HT1080 (cell line): ENCODE measurements at places on chromosomes 2 and 18.

- no peak for DNase-seq
Measured at GRCh38 chr2:161237392-161238264, 70.6 kb upstream of the PSMD14 start.

- peak; percentile 66 for DNase-seq
Measured at GRCh38 chr2:130834091-130834930, 2.4 kb upstream of the ARHGEF4 start.

GRCh38 chr2:4077017-4077416, 373.6 kb downstream of the DCDC2C start:
- no peak for DNase-seq

- DNase-seq = no peak
Measured at GRCh38 chr18:24934258-24934932, 417.6 kb downstream of the ZNF521 start.

DNA sequence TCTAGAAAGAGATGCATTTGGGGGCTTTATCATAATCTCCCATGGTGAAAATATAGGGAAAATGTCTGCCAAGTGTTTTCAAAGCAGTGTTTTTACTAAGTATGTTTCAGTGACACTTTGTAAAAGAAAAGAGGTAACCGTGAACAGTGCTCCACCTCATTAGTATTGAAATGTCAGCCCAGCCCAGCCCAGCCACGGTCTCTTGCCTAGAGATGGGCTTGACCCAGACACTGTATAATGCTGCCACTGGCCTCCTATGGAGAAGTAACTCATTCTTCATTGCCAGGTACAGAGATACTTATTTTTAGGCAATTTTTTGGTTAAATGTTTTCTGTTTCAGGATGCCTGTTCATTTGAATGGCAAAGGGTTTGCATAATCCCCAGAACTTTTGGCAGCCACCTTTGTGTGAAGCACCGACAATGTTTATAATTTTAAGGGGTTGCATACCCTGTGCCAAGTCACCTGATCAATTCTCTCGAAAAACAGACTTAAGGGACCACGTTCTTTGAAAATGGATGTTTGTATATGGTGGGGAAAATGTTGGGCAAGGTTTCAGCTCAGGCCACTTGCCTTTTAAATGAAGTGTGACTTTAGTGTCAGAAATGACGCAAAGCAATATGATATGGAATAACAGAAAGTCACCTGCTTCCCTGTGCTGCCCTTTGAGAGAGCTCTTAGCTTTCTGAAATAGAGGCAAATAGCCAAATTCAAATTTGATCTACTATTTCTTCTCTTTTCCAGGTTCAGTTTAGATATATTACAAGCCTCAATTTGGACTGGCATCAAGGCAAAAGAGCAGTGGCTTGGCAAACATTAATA, 314.5 kb upstream of the RGPD4 start:
- DNase-seq = no peak

- DNase-seq = peak; percentile 98
Measured at GRCh38 chr2:112627060-112628040, 18.4 kb upstream of the SLC20A1 start.

GRCh38 chr18:59990121-59990823, 90.5 kb downstream of the PMAIP1 start:
- peak; percentile 2 for DNase-seq

DNA sequence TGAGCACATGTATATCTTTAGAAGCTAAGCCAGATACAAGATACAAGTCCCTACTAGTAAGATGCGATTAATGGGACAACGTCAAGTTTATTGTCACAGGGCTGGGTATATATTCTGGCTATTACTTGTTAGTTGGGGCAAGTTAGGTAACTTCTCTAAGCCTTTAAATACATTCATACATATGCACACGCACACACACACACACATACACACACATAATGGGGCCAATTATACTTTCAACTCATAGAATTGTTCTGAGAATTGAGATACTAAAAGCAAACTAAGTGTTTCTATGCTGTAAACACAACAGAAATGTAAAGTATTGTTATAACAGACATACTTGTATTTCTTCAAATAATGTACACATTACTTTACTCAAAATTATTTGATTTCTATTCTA, 116.1 kb downstream of the BCL2 start:
- DNase-seq = no peak

- no peak for DNase-seq
Measured at GRCh38 chr18:4007846-4008245, 447.3 kb downstream of the DLGAP1 start.

DNA sequence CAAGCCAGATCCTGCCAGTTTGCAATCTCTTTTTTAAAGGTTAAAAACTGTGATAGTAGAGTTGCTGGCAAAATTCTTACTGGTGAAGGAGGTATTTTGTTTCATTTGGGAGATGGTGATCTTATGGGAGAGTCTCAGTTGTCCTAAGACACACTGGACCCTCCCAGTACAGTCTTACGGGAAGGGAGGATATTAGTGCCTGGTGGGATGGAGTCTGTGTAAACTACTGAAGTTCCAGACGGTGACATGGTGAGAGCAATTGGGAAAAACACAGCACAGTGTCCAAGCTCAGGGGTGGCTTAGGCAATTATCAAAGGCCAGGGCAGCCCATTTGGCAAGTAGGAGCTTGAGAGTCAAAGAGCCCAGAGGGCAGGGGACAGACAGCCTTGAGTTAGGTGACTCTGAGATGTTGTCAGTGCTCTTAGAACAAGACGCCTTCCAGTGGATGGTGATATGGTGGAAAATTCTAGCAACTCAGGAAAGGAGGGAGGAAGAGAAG, 143.7 kb upstream of the CCDC68 start:
- no peak for DNase-seq

- no peak for DNase-seq
Measured at GRCh38 chr2:144894612-144895599, 375.0 kb upstream of the ZEB2 start.

DNA sequence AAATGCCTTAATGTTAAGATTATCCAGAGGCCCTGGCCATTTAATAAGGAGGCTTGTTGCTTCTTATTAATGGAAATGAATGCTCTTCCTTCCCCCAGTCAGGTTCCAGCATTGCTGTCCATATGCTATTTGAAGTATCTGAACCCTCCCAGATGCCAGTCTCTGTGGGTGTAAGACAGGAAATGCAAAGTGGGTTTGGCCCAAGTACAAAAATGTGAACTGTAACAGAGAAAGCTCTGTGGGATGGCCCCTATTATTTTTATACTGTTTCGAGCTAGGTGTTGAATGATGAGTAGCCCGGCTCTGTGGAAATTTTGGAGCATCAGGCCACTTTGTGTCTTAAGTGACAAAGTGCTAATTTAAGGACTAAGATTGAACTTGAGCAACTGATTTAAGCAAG, 141.0 kb downstream of the UXS1 start:
- peak; percentile 78 for DNase-seq

DNA sequence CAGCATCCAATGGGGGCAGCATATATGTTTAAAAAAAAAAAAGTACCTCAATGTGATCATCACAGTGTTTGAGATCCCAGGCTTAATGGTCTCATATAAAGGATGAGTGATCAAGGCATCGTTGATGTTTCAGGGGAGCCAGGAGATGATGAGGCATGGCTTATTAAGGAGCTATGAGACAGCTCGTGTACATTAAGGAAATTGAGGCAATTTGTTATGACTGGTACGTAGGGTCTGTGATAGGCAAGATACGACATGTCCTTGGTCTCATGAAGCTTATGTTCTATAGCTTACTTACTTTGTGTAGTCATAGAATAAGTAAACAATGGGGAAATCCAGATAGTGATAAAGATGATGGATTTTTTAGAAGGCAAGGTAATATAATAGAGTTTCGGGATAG, 49.1 kb upstream of the FAM171B start:
- no peak for DNase-seq

GRCh38 chr2:70393881-70394280, 92.0 kb upstream of the FAM136A start:
- no peak for DNase-seq

- no peak for DNase-seq
Measured at GRCh38 chr2:129203331-129203730, 776.1 kb upstream of the RAB6C start.

- no peak for DNase-seq
Measured at GRCh38 chr2:100038011-100038410, 104.4 kb downstream of the AFF3 start.

GRCh38 chr18:74419761-74420160, 37.3 kb downstream of the DIPK1C start:
- DNase-seq = no peak

GRCh38 chr2:127177617-127178263, 42.4 kb downstream of the CYP27C1 start:
- no peak for DNase-seq

DNA sequence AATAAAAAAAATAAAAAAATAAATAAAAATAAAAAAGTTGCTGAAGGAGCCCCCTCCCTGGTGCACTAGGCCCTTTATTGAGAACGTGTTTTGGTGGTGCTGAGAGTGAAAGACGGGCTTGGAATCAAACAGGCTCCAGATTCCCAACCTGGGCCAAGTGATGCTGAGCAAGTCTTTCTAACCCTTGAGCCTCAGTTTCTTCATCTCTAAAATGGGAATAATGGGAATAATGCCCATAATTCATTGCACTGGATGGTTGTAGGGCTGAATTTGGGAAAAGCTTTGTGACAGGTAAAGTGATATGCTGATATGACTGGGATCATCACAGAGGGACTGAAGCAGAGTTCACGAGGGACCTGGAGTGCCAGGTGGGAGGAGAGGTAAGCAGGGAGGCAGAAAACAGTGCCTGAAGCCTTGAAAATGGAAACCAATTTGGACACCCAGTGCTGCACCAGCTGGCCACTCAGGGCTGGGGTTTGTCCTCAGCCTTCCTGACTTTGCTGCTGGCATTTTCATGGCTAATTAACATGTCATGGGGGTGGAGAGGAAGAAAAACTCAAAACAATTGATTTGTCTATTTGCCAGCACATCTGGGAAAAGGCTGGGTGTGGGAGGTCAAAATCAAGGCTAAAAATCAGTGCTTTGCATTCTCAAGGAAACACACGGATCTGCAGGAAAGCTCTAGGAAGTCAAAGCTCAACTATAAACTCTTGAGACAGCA, 241.3 kb downstream of the LOXHD1 start:
- no peak for DNase-seq

DNA sequence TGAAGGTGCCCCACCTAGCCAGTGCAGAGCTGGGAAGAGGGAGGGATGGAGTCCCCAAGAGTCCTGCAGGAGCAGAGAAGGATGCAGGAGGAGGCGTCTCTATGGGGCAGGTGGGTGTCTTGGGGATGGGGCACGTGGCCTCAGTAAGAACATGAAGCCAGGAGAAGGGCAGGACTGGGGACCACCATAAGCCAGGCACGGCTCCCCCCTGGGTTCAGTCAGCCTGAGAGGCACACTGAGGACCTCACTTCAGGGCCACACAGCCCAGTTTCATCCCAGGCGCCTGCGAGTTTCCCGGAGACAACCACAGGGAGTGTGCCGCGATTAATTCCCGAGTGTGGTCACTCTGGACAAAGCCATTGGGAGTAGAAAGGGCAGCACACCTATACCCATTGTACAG, 120.3 kb downstream of the GYPC start:
- DNase-seq = no peak

GRCh38 chr2:26347286-26347865, 787 bp upstream of the ADGRF3 start:
- DNase-seq = no peak

DNA sequence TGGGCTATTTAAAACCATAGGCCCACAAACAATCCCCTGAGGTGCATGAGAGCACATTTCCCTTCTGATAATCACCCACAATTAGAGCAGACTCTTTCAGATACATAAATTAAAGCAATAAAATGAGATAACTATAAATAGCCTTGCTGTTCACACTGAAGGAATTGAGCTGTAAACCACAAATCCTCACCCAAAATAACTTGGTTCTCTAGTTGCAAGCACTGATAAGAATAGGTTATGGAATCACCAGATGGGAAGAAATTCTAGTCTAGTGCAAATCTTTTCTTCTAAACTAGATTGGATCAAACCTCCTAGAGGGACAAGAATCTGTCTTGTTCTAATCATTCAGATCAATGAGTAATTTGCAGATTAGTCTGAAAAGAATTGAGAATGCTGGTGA, 64.6 kb downstream of the NAB1 start:
- no peak for DNase-seq

DNA sequence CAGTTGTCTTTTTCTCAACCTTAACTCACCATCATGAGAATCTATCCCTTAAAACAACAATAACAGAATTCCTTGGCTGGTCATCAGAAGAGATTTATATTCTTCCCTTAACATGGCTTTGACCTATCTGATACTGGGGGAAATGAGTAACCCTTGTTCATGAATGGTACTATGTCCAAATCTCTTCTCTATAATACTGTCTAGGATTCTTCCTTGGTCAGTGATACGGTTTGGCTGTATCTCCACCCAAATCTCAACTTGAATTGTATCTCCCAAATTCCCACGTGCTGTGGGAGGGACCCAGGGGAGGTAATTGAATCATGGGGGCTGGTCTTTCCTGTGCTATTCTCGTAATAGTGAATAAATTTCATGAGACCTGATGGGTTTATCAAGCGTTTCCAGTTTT, 282.0 kb upstream of the SIX2 start:
- no peak for DNase-seq

- no peak for DNase-seq
Measured at GRCh38 chr2:634041-634440, 43.2 kb downstream of the TMEM18 start.

GRCh38 chr2:6281524-6281923, 584.2 kb downstream of the CMPK2 start:
- DNase-seq = no peak

GRCh38 chr2:44360749-44361329, 455 bp downstream of the PREPL start:
- DNase-seq = peak; percentile 6

- no peak for DNase-seq
Measured at GRCh38 chr2:174343623-174344455, 9.1 kb downstream of the SP9 start.

- no peak for DNase-seq
Measured at GRCh38 chr2:129459881-129460280, 519.6 kb upstream of the RAB6C start.

- DNase-seq = no peak
Measured at GRCh38 chr2:237022533-237022932, 63.2 kb upstream of the COPS8 start.

DNA sequence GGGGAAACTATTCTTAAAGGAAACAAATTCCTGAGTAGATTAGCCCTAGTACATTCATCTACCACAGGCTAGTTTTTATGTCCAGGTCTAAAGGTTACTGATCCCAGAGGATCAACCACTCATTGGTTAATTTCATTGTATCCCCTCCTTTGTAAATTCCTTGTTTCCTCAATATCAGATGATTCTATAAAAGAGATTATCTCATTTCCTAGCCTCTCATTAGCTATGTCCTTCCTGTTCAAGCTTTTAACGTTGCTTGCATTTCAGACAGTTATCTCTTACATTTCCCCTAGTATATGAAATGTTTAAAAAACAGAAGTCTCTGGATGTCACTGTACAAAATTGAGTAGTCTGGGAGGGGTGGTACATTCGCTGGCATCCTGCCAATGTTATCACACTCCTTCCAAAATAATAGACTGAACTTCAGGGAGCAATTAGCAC, 24.2 kb upstream of the ARMC9 start:
- DNase-seq = no peak

- DNase-seq = no peak
Measured at GRCh38 chr2:11421863-11422490, 44.0 kb downstream of the E2F6 start.

GRCh38 chr2:190505696-190506095, 28.8 kb downstream of the NEMP2 start:
- DNase-seq = no peak

GRCh38 chr2:176552501-176553135, 283.4 kb downstream of the MTX2 start:
- no peak for DNase-seq

- DNase-seq = no peak
Measured at GRCh38 chr2:234957834-234958135, 6.0 kb downstream of the SH3BP4 start.

- DNase-seq = peak; percentile 10
Measured at GRCh38 chr2:148614014-148614321, 30.6 kb upstream of the EPC2 start.
